M059J (cell line): ENCODE measurements at places on chromosomes 5 and 9.

- DNase-seq, result peak; percentile 100
These were observed 30.7 kb upstream of the CORO2A start for GRCh38 chr9:98222885-98223691.

DNA sequence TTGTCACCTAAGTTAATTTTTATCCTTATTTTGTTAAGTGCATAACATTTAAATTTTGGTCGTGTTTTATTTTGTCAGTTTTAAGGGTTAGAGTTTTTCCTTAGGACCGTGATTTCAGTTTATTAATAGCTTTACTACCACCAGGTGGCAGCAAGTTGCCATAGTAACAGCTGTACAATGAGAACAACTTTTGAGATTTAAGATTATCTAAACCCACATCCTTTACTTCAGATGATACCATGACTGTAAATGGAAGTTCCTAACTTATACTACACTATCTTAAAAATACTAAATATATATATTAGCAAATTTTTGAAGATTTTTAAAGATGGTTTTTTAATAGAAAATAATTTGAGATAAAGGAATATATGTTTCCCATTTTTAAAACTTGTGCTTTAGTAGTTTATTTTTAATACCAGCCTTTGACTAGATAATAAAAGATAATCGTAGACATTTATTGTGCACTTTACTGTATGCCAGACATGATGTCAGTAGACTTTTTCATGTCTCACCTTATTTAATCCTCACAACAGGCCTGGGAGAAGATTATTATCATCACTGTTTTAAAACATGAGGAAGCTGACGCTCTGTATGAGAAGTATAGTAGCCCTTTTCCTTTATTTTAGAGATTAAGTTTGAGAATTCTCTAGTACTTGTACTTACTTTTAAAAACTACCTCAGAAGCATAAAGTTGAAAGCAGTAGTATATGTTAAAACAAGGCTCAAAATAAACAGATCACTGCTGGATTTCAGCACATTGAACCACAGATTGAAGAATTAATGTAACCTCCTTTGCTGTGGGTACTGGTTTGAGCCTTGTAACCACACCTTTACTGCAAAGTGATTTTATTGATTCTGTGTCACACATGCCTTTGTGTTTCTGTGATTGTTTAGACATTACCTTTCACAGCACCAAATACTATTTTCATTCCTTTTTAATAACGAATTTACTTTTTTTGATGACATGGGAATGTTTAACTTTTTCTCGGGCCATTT is 27.5 kb downstream of the SREK1 start:
- peak; percentile 67 for DNase-seq

- DNase-seq, result peak; percentile 92
These were observed 69.2 kb upstream of the CCDC180 start for GRCh38 chr9:97237951-97238889.

GRCh38 chr9:89505911-89506310 is 8.0 kb upstream of the SEMA4D start:
- no peak for DNase-seq

- DNase-seq, result no peak
These were observed 6.8 kb downstream of the PLGRKT start for GRCh38 chr9:5430912-5431311.

- DNase-seq, result no peak
These were observed 1.8 kb downstream of the PTGER4 start for GRCh38 chr5:40681363-40682153.

GRCh38 chr5:53671447-53671846 is 111.0 kb downstream of the NDUFS4 start:
- no peak for DNase-seq

GRCh38 chr9:86684148-86684547 is 263.2 kb downstream of the GAS1 start:
- no peak for DNase-seq

GRCh38 chr5:95927927-95928723 is 33.5 kb downstream of the ELL2 start:
- no peak for DNase-seq

DNA sequence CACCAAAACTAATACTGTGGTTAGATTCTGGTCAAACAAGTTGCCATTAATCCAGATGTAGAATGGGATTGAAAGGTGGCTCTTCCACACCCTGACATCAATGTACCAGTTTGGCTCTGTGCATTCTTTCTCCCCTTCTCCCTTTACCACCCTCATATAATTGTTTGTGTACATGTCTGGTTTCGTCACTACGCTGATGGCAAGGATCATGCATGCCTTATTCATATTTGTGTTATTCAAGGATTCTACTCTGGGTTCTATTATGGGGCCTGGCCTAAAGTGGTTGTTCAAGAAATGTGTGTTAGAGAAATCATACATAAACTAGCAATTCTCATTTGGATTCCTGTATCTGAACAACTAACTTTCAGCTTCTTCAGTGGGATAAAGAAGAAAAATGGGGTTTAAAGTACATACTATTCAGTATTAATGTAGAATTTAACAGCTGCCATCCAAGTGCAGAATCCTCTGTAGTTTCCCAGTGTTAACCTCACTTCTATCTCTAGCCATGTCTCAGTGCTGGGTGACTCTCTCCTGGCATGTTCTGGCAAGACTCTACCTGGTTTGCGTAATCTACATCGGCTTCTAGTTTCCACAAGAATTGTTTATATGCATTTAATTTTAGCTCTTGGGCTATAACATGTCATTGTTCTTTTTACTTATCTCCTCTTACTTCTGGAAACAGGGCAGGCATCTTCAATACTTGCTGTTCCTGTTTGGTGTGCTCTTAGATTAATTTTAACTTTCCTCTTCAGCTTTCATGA is 27.9 kb upstream of the CDKN2B start:
- no peak for DNase-seq

GRCh38 chr5:31378838-31379237 is 153.1 kb downstream of the DROSHA start:
- DNase-seq, result peak; percentile 58

DNA sequence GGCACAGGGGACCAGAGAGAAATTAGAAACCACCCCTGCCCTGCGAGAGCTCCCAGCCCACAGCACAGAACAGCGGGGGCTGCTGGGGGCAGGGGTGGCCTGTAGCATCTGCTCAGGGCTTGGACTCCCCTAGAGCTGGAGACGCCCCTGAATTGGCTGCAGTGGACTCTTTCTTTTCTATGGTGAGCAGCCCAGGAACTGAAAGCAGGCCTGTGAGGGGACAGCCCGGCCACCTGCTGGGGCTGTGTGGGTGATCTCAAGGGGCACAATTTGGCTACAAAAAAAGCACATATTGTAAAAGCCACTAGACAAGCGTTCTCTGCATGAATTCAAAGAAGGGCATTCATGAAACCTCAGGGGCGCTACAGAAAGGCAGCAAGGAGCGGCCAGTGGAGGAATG is 57.5 kb upstream of the ICE1 start:
- DNase-seq, result no peak
